ENCODE measurements at places on chromosomes 1 and 21.

DNA sequence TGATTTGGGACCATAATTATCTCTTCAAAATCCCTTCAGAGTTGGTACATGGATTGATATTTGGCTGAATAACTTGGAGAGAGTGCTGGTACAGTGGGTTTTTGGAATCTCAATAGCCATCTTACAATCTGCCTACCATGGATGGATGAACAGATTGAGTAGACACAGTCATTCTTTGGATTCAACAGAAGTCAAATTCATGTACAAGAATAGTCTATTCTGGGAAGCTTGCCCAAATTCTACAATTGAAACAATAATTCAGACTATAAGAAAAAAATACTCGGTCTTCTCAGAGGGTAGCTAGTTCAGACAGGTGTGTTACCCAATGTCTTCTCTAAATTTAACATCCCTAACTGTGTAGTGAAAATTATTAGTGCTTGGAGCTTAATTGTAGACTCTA, 574.0 kb downstream of the LRRIQ3 start:
- no peak for DNase-seq

GRCh38 chr1:7410156-7410555, 360.9 kb upstream of the VAMP3 start:
- DNase-seq, result peak; percentile 58

GRCh38 chr1:224676551-224676950, 60.4 kb downstream of the CNIH3 start:
- no peak for DNase-seq

DNA sequence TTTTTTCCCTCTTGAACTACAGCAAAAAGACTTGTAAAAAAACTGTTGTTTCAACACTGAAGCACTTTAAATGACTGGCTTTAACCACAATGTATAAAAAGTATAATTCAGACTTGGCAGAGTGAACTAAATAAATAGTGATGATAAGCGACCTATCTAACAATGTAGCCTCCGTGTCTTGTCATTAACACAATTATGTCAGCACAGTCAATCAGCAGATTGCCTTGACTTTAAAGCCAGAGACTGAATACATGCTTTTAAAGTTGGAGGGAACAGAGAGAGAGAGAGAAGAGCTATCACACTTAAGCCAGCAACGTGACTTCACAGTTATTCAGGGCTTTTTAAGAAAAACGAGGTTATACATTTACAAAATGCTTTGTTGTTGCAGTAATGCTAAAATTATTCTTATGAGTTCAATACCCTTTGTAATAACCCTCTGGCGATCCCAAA, 378.1 kb downstream of the LMO4 start:
- DNase-seq, result no peak

GRCh38 chr1:213414911-213415310, 363.9 kb downstream of the RPS6KC1 start:
- no peak for DNase-seq

GRCh38 chr1:206461602-206462455, 8.4 kb upstream of the IKBKE start:
- DNase-seq, result no peak

GRCh38 chr1:12031039-12031980, 12.0 kb downstream of the MIIP start:
- no peak for DNase-seq

GRCh38 chr1:113283914-113284313, 106.4 kb upstream of the MAGI3 start:
- no peak for DNase-seq

GRCh38 chr1:155003227-155003765, 694 bp downstream of the ZBTB7B start:
- DNase-seq, result no peak

DNA sequence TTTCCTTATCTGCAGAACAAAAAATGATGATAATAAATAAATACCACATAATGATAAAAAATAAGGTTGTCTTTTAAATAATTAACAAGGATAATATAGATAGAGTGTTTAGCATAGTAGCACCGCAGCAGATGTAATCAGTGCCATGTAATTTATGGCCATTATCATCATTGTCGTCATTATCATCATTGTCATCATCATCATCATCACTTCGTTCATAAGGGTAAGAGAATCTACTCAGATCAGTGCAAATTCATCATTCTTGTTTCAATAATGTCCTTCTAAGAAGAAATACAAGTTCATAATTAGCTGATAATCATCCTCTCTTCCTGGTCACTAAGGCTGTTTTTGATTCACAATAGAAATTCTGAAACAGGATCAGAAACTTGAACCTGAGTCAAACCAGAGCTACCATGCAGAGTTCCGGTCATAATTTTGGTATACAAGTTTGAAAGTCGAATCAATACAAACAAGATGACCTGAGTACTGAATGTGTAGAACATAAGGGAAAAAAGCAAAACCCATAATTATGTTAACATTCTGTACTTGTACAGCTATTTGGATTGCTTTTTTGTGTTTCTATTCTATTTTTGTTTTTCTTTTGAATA, 172.0 kb downstream of the LRRC40 start:
- no peak for DNase-seq

GRCh38 chr1:83029916-83030315, 969.0 kb downstream of the TTLL7 start:
- DNase-seq, result no peak

- DNase-seq, result no peak
Measured at GRCh38 chr21:19987671-19988070, 1010.5 kb upstream of the NCAM2 start.

DNA sequence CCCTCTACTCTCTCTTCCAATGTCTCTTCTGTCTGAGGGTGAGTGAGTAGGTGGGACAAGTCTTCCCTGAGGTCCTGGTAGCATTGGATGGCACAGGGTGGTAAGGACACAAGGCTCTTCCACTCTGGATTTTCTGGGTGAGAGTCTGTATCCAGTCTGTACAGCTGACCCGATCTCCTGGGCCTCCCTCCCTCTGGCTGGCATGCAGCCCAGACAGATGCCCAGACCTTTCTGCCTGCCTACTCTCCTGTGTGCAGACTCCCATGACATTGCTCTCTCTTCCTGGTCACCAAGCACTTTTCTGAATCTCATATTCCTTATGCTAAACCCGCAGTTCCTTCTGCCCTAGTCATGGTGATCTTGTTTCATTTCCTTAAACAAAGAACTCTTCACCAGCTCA, 100.3 kb downstream of the GRIK3 start:
- DNase-seq, result no peak

GRCh38 chr1:173099166-173099565, 48.4 kb upstream of the TNFSF18 start:
- DNase-seq, result no peak

GRCh38 chr1:27346991-27347624, 5.3 kb downstream of the SYTL1 start:
- DNase-seq, result no peak

DNA sequence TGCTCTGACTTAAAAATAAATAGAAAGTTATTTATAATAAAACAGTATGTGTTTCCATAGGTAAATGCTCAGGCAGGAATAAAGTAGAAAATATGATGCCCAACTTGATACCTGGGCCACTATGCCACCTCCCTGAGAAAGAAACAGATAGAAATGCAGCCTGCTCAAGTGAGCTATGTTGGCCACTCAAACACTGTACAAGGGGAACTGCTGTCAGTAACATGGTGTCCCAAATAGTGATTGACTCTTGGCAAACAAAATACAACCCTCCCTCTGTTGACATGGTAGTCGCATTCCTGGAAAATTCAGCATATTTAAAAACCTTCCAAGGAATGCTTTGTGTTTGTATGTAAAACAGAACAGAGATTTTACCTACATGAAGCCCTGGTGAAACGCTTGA, 66.9 kb upstream of the KCNE2 start:
- no peak for DNase-seq

- DNase-seq, result no peak
Measured at GRCh38 chr1:227757781-227758180, 22.5 kb downstream of the SNAP47 start.

DNA sequence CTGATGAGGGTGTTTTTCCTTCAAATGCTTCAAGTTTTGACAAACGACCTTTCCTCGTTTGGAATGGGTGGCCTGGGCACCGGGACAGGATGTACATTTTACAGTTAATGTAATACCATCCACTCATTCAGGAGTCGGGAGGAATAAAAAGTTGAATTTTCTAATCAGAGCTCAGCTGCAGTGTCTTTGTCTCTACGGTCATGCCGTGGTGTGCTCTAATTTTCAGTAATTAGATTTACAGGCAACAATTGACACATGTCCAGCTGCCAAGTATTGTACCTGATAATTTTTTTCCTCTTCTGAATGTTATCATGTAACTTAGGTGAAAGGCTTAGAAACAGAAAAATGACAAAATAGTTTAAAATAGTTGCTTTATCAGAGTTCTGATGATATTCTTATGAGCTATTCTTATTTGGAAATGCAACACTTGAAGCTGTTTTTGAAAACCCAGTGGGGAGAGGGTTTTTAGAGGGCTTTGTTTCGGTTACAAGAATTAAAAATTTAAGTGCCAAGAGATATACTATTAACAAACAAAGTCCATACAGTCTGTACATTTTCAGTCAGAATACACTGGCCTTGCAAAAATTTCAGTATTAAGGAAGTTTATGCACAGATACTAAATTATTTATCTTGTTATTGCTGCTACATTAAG, 1.0 kb downstream of the CDKN2C start:
- DNase-seq, result no peak

DNA sequence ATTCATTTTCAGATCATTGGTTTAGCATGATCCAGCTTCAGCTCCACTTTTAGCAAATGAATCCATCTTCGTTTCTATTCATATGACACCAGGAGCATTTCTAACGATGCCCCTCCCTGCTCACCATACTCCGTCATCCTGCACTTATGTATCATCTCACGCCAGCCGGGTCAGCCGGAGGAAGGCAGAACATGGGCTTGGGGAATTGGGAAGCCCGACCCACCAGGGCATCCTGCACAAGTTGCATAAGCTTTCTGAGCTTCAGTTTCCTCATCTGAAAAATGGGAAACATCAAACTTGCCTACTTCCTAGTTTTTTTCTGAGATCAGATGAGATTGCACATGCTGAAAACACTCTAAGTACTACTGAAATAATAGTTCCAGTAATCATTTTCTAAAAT, 194.7 kb downstream of the AK5 start:
- DNase-seq, result no peak

Data from type B pancreatic cell (in vitro differentiated cells).